Natural killer cell (primary cell): ENCODE measurements at places on chromosomes 12 and 14. TPM values are rescaled to one million over a fixed set of nuclear protein-coding genes. Genes with fewer than 3 reads are reported as not detected.

- H3K4me1 ChIP-seq = peaks cover 58% of the 10 kb centered on the region
- no peaks in the 10 kb centered on the region for H3K27me3 ChIP-seq
- H3K27ac ChIP-seq = no peak overlapping the region
- no peak for DNase-seq
- no peak overlapping the region for H3K4me3 ChIP-seq
- peaks cover 5% of the 10 kb centered on the region for H3K36me3 ChIP-seq
Measured at GRCh38 chr12:51973560-51973959, 22.1 kb downstream of the ACVR1B start.

The FZD10 gene
- not detected for total RNA-seq

- no peaks in the 10 kb centered on the region for H3K36me3 ChIP-seq
- H3K27me3 ChIP-seq = no peaks in the 10 kb centered on the region
- H3K27ac ChIP-seq = no peak overlapping the region
- H3K4me1 ChIP-seq = no peaks in the 10 kb centered on the region
Measured at GRCh38 chr14:59208224-59208814, 19.9 kb downstream of the DAAM1 start.

DNA sequence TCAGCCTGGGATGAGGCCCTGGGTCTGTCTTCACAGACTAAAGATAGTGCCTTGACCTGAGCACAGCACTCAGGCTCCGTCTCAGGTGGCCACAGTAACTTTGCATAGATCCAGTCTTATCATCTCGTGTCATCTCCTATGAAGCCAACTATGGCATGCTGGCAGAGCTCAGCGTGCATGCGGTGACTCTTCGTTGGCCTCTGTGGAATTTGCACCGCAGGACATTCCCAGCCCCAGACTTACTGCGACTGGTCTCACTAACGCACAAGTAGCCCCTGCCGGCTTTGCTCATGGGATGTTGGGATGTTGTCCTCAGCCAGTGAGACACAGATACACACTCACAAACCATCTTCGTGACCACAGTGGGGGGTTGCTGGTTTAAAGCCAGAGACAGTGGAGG is 199.6 kb downstream of the CHST11 start:
- no peaks in the 10 kb centered on the region for H3K27me3 ChIP-seq
- H3K4me1 ChIP-seq = peaks cover 24% of the 10 kb centered on the region
- DNase-seq = no peak
- H3K36me3 ChIP-seq = no peaks in the 10 kb centered on the region

GRCh38 chr12:108730365-108731104 is 783 bp downstream of the CORO1C start:
- H3K27me3 ChIP-seq = no peaks in the 10 kb centered on the region
- H3K4me3 ChIP-seq = peak overlapping the region; percentile 76
- peak overlapping the region; percentile 12 for H3K27ac ChIP-seq
- no peaks in the 10 kb centered on the region for H3K36me3 ChIP-seq
- H3K4me1 ChIP-seq = peaks cover 24% of the 10 kb centered on the region

- no peak overlapping the region for H3K4me3 ChIP-seq
- H3K27ac ChIP-seq = no peak overlapping the region
- H3K36me3 ChIP-seq = no peaks in the 10 kb centered on the region
- no peaks in the 10 kb centered on the region for H3K27me3 ChIP-seq
- DNase-seq = no peak
Measured at GRCh38 chr12:93242154-93242972, 135.4 kb upstream of the NUDT4 start.

The NGB gene
- total RNA-seq = not detected

GRCh38 chr12:47715877-47716548 is 9.3 kb downstream of the ENDOU start:
- no peaks in the 10 kb centered on the region for H3K36me3 ChIP-seq
- no peaks in the 10 kb centered on the region for H3K27me3 ChIP-seq
